ENCODE measurements at places on chromosomes 4 and X.

- DNase-seq, result peak; percentile 89
Measured at GRCh38 chr4:3369781-3370674, 71.7 kb upstream of the HGFAC start.

DNA sequence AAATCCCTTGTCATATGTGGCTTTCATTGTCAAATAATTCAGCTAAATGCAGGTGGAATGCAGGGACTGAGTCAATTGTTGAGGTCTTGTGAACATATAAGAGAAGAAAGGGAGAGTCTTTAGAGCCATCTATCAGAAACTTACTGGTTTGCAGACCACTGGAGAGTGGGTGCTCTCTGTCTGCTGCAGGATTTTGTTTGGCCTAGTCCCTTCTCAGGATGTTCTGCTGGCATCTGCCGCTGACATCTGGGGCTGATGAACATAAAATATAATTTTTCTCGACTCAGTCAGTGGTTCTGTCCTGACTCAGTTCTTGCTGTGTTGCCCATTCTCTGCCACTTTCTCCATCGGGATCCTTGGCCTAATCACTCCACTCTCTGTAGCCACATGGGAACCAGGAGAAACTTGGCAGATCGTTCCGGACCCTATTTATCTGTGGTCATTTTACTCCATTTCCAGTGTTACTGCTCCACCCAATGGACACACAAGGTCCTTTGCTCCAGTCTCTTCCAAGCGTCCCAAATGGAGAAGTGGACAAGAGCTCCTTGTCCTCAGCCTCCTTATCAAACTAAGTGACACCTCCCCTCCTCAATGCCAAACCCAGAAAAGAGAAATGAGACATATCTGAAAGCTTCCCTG lies 436.2 kb downstream of the FAT4 start:
- DNase-seq, result peak; percentile 55

GRCh38 chr4:680928-681645 lies 6.7 kb downstream of the MYL5 start:
- peak; percentile 63 for DNase-seq

GRCh38 chr4:97153042-97153441 lies 990.2 kb downstream of the STPG2 start:
- DNase-seq, result no peak

DNA sequence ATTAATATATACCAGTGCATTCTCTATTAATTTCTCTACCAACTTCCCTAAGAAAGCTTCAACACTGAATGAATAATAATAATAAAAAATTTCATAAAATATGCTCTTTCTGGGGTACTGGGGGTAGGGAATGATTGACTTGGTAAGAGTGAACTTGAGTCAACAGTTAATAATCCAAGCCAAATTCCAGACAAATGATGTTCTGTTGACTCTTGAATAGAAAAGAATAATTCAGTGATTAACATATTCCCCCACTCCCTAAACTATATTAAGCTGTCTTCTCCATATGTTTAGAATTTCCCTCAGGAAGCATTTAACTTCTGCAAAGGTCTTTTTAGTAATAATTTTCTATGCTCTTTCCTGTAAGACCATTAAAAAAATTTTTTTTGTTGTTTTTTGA lies 12.3 kb downstream of the PGRMC2 start:
- DNase-seq, result peak; percentile 45

GRCh38 chr4:172143605-172144314 lies 330.6 kb downstream of the GALNTL6 start:
- DNase-seq, result no peak

DNA sequence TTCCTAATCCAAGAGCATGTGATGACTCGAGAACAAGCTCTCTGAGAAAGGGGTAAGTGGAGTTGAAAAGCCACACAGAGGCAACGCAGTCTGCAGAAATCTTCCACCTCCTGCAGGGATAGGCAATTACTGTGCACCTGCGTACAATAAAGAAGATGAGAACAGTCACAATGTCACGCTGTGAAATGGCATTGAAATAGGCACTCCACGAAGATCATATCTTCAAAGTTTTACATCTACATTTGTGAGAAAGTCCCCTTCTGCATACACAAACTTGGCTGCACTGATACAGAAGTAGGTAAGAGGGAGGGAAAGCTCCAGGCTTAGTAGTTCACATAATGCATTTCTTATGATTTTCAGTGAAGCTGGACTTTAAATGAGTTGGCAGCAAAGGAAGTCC lies 27.1 kb downstream of the DDX60L start:
- no peak for DNase-seq

GRCh38 chrX:127459790-127460189 lies 592.4 kb downstream of the ACTRT1 start:
- no peak for DNase-seq

GRCh38 chr4:84681486-84682274 lies 98.8 kb downstream of the CDS1 start:
- peak; percentile 82 for DNase-seq

GRCh38 chrX:123450222-123450621 lies 266.1 kb downstream of the GRIA3 start:
- peak; percentile 5 for DNase-seq

- DNase-seq, result no peak
Measured at GRCh38 chr4:8152865-8153257, 5.8 kb downstream of the ABLIM2 start.

DNA sequence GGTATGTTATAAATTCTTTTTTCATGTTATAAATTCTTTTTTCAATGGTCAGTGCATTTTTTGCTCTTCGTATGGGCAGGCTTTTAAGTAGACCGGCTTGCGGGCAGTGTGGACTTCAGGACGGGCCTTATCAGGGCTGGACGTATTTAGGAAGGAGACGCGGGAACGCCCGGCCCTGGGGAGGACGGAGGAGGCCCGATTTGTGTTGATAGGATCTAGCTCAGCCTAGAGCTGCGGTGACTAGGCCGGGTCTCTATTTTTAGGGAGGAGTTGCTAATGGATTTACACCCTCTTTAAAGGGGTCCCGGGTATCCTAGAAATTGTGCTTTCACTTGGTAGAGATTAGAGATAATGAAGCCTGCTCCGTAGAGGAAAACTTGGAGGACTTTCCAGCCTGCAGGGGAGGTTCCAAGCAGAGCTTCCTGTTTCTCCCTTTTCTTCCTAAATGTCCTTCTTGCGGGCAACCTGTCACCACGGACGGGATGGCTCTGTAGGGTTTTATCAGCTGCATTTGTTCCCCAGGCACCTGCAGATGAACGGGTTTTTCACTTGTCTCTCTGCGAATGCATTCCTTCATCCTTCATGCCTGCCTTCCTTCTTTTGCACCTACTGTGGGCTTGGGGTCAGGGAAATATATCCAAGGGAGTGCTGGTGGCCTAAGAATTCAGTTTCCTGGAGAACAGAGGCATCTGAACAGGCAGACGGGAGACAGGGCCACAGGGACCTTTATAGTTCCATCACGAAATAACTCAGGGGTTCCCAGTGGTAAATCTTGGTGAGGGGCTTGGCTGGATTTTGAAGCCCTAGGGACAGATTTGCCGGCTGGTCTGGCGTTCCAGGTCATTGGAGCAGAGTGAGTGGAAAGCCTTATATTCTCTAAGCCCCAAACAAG lies 1.4 kb downstream of the CD99 start:
- peak; percentile 59 for DNase-seq

GRCh38 chr4:96471956-96472867 lies 632.3 kb downstream of the PDHA2 start:
- DNase-seq, result no peak

GRCh38 chr4:129950217-129950616 lies 854.3 kb downstream of the C4orf33 start:
- DNase-seq, result no peak

DNA sequence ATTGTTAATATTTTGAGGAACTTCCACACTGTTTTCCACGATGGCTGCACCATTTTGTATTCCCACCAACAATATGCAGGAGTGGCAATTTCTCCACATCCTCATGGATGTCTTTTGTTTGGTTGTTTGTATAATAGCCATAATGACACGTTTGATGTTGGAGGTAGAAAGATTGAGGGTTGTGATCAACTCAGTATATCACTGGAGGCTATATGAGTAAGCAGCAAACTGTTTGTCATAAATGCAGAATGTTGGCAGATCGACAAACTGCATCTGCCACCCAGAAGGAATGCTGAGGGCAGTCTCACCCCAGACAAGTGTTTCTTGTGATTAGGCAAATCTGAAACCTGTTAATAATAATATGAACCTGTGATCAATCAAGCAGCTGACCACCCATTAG lies 243.9 kb upstream of the WDFY3 start:
- DNase-seq, result no peak

DNA sequence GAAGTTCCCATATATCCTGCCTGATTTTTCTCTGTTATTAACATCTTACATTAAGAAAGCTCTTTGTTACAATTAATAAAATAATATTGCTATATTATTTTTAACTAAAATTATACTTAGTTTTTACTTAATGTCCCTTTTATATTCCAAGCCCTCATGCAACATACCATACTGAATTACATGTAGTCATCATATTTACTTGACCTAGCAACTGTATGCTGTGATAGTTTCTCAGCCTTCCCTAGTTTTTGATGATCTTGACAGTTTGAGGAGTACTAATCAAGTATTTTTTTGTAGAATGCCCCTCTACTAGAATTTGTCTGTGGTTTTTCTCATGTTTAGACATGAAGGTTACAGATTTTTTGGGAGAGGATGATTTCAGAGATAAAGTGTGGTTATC lies 1503.8 kb upstream of the PABPC4L start:
- DNase-seq, result no peak

GRCh38 chrX:39298821-39299220 lies 497.6 kb downstream of the MID1IP1 start:
- no peak for DNase-seq

DNA sequence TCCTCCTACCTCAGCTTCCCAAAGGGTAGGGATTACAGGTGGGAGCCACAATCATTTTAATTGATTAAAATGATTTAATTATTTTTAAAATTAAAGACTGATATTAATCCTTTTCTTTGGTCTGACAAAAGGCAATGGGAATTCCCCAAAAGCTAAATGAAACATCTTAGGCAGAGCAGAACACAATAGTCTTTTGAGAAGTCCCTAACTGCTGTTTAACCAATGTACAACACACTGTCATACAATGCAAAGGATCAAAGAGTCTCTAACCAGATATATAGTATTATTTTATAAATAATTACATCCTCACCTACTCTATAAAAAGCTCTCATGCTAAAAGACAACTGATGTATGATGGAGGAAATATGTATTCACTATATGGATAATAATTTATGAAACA lies 47.0 kb downstream of the THAP9 start:
- no peak for DNase-seq

- DNase-seq, result no peak
Measured at GRCh38 chr4:15345134-15345533, 82.7 kb upstream of the C1QTNF7 start.

GRCh38 chr4:94486372-94486801 lies 34.6 kb downstream of the PDLIM5 start:
- DNase-seq, result no peak

DNA sequence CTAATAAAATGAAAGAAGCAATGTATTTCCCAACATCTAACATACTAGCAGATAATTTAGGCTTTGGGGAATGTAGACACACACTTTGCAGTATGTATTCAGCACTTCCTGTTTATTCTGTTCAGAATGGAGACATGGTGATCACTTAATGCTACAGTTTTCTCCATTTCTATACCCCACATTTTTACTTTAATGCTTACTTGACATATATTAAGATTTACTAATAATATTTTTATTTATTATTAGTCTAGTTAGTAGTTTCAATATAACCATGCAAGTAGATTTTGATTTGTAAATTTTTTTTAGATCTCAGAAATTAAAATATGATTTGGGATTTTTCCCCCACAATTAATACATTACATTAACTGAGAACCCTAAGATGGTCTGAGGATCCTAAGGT lies 98.4 kb downstream of the PRSS12 start:
- no peak for DNase-seq

DNA sequence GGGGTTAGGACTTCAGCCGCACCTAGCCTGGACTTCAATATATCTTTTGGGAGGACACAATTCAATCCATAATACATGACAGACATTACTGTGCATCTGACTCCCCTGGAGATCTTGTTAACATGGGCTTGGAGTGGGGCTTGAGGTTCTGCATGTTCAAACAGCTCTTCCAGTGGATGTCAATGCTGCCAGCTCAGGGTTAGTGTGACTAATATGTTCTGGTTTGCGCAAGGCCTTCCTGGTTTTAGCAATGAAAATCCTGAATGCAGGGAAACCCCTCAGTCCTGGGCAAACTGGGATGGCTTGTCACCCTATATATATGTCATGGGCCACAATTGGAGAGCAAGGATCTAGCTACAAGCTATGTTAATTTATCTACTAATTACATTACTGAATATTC lies 2.7 kb upstream of the TSPAN7 start:
- DNase-seq, result no peak

GRCh38 chr4:141011901-141012315 lies 121.4 kb downstream of the RNF150 start:
- no peak for DNase-seq

DNA sequence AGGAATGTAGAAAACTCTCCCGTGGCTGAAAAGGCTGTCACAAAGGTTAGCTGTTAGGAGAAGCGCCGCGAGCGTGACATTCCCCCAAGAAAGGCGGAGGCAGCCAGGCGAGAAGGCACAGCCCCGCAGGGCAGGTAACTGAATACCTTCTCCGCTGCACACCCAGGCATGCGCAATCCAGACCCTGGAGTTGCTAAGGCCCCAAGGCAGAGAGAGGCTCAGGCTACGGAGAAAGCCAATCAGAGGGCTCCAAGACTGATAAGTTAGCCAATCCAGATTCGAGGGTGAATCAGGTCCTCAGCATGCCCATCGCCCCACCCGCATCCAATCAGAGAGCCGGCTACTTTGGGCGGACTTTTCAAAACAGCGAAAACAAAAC lies 485 bp upstream of the CCNG2 start:
- peak; percentile 99 for DNase-seq

DNA sequence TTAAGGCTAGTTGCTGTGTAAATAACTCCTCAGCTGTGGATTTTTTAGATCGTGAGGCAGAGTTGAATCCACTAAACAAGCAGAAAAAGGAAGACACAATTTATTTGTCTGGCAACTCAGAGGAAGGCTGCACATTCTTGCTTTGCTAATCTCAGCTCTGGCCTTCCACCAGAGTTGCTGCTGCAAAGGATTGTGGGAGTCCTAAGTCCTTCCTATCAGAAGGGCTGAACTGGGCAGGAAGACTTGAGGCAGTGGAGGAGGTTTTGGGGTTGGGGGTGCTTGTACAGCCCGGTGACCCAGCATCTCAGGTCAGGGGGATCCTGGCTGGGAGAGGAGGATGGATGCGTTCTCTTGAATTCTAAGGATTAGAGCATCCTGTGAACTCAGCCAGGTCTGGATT lies 11.0 kb upstream of the VSIG1 start:
- DNase-seq, result peak; percentile 2

GRCh38 chrX:123093792-123094191 lies 90.3 kb upstream of the GRIA3 start:
- no peak for DNase-seq

GRCh38 chr4:121034017-121034416 lies 38.3 kb downstream of the NDNF start:
- DNase-seq, result peak; percentile 18

- no peak for DNase-seq
Measured at GRCh38 chr4:168853770-168854169, 156.3 kb downstream of the CBR4 start.

DNA sequence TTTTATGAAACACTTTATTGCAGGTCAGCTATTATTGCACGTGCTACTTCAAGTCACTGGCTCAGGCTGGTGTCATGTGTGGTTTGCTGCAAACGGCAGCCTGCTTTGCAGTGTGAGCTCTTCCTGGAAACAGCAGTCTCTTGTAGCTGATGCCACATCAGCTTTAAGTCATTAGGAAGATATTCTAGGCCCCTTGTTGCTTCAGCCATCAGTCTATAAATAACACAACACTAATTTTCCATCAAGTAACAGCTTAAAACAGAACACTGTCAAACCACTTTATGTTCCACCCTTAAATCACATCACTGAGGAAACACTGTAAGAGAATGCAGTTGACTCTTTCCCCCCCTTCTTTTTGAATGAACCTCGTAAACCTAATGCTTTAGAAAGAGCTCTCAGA lies 93.8 kb downstream of the GATB start:
- peak; percentile 35 for DNase-seq
